Activated T-cell treated with anti-CD3 and anti-CD28 coated beads for 24 hours (primary cell): ENCODE measurements at places on chromosomes 5 and 9.

DNA sequence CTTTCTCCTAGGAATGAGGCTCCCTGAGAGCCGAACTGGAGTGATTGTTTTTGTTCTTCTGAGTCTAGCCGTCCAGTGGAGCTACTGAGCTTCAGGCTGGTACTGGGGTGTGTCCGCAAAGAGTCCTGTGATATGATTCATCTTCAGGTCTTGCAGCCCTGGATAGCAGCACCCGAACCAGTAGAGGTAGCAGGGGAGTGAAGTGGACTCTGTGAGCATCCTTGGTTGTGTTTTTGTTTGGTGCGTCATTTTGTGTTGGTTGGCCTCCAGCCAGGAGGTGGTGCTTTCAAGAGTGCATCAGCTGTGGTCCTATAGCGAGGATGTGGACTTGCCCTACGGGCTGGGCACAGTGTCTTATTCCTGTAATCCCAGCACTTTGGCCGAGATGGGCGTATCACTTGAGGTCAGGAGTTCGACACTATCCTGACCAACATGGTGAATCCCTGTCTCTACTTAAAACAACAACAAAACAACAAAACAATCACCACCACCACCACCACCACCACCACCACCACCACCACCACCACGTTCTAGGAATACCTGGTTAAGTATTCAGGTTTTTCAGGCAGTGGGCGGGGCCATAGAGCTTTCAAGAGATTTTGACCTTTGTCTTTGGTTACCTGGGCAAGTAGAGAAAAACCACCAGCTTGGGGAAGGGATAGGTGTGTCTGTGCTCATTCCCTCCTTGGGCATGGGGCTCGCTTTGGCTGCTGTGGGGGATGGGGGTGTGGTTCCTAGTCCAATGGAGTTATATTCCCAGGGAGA is 154.0 kb downstream of the WDR70 start:
- no peak for DNase-seq

DNA sequence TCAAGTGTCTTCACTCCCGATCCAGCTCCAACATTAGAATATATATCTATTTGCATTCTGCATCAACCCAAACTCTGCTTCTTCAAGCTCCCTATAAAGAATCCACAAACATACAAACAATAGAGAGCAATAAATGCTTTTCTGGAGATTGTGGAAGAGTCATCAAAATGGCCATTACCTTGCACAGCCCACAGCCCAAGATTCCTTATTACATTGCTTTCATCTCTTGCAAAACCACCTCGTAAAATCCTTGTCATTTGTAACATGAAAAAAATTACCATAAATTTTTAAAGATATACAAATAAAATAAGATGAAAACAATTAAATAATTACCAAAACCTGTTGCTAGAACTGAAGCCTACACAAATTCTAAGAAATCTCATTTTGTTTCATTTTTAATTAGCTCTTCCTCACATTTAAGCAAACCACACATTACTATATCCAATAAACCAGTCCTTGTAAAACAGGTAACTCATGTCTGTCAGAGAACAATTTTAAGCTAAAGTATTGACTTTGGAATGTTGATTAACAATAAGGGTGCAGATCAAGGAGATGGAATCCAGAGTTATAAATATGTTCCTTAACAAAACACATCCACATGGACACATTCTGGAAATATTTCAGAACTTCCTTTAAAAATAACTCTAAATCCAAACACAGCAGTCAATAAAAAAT is 7.1 kb downstream of the SPINK9 start:
- no peak for DNase-seq

- no peak for DNase-seq
These were observed 202.1 kb upstream of the KLF4 start for GRCh38 chr9:107691664-107692063.

DNA sequence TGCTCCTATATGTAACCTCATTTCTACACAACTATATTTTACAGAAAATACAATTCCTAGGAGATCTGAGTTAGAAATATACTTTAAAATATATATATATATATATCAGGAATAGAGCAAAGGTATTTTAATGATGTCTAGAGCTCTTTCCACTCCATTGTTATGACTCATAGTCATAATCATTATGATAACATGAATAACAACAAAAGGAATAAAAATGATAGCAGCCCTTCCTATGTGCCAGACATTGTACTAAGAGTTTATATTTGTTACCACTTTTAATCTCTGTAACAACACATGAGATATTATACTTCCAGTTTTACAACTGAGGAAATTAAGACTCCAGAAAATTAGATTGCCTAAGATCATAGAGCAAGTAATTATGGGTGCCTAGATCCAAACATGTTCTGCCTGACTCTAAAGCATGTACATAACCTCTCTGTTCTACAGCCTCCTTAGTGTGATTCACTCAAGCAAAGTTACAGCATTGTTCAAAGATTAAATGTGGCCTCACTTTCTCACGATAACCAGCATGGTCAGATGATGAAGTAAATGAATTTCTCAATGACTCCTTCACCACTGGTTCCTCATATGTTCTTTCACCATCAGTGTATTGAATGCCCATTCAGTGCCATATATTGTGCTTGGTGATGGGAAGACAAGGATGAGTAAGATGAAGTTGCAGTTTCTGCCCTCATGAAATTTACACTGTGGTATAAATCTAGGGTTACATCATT is 452.1 kb downstream of the EFNA5 start:
- DNase-seq: no peak

- no peak for DNase-seq
These were observed 429.7 kb downstream of the KIAA0825 start for GRCh38 chr5:94188725-94189124.

DNA sequence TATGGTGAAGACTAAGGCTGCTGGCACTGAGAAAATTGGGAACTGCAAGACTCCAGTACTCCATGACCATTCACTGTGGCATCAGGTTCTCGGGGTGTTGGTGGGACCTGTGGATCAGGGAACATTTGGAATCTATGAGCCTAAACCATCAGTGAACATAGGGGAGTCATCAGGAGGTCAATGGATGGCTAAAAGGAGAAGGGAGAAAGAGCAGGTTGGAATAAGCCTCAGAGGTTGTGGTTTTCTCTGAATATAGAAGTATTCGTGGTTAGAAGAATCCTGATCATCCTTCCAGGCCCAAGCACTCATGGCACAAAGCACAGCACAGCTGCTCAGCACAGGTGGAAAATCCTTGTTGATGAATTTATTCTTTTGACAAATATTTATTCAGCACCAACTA is 156.6 kb downstream of the SEMA6A start:
- no peak for DNase-seq

DNA sequence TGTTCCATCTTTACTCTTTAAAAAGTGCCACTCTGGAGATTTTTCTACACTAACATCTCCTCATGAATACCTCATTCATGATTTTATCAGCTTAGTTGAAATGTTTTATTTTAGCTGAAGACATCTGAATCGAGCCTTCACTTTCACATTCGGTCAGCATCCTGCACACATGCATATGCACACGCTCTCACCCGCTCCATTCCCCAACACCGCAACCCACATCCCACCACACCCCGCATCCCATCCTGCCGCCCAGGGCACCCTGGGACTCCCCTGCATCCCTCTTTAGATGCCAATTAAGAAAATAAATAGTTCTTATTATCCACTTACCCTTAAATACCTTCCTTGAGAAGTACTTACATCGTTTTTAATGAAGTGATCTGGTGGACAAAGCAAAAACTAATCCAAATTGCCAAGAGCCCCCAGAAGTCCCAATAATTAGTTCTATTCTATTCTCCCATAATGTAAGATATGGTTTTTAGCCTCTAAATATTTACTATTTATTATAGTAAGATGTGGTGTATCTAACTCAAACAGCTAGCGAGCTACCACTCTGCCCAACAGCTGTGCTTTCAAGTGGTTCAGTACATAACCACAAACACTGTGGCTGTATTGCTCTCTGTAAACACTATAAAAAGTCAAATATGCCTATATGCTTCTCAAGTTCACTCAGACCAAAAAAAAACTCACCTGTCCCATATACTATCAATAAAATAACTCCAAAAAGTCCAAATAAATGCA is 38.2 kb downstream of the GZMK start:
- peak; percentile 43 for DNase-seq

DNA sequence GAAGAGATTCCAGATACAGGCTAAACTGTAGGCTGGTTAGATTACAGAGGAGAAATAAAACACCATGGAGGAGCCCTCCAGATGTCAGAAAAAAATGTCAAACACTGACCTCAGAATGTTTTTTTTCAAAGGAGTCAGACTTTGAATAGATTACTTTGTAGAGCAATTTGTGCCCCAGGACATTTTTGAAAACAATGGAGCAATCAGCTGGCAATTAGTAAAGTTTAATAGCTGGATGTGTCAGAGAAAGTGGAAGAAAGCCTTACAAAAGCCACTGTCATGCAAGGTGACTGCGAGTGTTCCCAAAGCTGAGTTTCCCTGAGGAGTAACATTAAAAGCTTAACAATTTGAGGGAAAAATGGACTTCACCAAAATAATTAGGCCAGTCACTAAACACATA is 417.8 kb upstream of the CTNND2 start:
- DNase-seq: no peak

DNA sequence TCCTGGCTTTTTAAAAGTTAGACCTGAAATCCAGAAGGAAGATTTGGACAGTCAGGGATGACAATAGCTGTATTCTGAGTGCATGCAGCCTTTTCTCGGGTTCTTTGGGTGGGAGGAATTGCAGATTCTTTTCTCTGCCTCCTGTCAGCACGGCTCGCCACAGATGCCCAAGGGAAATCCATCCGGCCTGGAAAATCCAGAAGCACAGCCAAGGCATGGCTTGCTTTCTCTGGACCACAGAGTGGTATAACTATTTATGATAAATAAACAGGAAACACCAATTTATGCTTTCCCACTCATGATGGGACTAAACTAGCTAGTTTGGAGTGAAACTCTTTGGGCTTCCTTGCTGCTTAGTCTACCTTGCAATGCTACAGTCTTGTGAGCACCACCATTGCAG is 59.1 kb downstream of the C9orf152 start:
- DNase-seq: no peak

- DNase-seq: no peak
These were observed 18.3 kb downstream of the BTNL9 start for GRCh38 chr5:181058321-181058720.

DNA sequence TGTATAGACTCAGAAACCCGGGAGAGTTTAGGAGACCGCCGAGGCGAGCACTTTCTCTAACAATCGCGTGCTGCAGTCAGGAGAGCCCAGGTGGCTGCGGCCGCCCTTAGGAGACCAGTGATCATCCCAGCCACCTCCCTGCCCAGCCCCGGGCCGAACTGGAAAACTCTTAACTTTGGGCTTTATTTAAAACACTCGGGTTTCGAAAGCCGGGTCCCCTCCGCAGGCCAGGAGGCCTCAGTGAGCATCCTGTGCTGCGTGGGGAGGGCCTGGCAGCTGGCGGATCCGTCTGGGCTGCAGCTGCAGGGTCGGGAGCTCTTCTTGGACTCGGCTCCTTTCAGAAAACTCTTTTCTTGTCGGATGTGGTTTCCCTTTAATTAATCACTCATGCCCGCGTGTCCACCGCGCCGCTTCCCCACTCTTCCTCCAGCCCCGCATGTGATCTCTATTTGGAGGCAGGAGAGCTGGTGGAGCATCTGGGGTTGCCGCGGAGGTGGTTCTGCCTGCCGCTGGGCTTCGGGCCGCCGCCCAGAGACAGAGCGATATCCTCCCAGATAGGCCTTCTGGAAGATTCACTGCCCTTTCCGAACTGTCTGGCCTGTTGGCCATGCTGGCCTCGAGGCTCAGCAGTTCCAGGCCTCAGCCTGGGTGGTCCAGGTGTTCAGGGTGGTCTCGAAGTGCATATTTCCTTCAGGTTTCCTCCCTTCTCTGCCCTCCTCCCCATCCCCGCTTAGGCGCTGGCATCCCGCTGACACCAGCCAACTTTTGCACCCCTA is 59.5 kb downstream of the TMEM174 start:
- no peak for DNase-seq

GRCh38 chr5:149878371-149878770 is 66.2 kb downstream of the PDE6A start:
- DNase-seq: no peak

GRCh38 chr5:29460971-29461559 is 1732.4 kb upstream of the CDH6 start:
- DNase-seq: no peak

DNA sequence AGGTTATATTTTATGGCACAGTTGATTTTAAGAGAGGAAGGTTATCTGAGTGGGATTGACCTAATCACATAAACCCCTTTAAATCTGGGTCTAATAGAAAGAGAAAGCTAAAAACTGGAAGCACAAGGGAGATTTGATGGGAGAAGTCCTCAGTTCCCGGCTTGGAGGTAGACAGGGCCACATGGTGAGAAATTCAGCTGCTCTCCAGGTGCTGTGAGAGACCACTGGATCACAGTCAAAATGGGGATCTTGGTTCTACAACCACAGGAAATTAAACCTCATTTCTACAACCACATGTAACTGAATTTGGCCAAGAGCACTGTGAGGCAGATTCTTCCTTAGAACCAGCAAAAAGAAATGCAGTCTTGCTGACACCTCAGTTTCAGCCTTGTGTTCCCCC is 2352.7 kb downstream of the MAT2B start:
- no peak for DNase-seq

DNA sequence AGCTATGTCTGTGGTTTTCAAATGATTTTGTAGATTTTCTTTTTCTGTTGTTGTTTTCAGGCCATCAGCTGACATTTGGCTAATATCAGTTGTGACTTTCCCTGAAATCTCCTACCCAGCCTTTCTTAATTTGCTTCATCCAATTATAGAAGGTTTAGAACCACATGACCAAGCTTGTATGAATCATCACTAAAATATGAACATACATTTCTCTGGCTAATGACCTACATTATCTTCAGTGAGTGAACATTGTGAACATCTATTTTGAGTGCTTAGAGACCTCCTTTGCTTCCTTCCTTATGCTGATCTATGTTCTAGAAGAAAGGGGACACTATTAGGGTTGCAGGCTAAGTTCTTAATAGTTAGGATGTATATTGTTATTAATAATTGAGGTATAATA is 532.5 kb downstream of the RAB3C start:
- no peak for DNase-seq

GRCh38 chr5:157290981-157291711 is 25.2 kb downstream of the CYFIP2 start:
- no peak for DNase-seq

- DNase-seq: peak; percentile 57
These were observed 56.2 kb downstream of the DUSP1 start for GRCh38 chr5:172714491-172715420.

GRCh38 chr5:165630261-165630778 is 2124.9 kb downstream of the MAT2B start:
- DNase-seq: no peak

- no peak for DNase-seq
These were observed 216.3 kb downstream of the KIAA0825 start for GRCh38 chr5:94402096-94402495.

- DNase-seq: no peak
These were observed 37.9 kb downstream of the FBXW11 start for GRCh38 chr5:171968531-171968930.
